ENCODE measurements at places on chromosomes 3 and 15.

DNA sequence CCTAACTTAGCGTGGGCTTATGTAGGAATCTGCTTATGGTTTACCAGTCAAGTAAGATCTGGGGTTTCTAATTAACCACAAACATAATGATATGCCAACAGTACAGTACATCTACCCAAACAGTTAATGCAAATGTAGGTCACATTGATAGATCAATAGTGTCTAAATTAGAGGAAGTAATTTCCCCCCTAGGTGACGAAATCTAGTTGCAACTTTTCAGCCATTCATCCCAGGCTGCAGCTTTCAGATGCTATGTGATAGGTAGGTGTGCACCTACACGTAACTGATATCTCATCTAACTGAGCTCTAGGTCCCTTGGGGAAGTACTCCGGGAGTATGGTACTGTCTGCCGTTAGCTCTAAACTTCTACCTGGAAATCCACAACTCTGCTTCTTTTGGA lies 57.2 kb downstream of the CRTC3 start:
- no peak for DNase-seq

DNA sequence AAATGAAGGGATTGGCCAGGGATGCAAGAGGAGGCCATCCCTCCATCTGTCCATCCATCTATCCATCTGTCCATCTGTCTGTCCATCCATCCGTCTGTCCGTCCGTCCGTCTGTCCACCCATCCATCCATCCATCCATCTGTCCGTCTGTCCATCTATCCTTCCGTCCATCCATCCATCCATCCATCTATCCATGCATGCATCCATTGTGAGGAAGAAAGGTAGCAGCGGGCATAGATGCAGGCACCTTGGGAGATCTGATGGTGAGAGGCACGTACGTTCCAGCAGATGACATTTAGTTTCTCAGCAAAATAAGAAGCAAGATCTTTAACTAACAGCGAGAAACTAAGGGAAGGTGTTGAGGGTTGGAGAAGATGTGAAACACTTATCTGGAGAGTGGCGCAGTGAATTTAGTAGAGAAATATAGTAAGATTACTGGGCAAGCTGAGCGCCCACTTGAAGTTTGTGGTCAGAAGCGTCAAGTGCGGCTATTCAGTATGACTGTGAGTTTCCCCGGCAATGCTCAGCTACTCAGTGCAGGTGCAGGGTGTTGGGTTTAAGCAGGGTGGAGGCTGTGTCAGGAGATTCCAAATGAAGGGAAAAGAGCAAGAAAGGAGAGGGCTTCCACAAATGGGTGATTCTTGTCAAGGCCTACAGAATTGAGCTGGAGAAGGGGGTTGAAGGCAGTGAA lies 22.4 kb upstream of the SRP14 start:
- DNase-seq = no peak

- DNase-seq = no peak
Observed at GRCh38 chr15:31502541-31503229, 176.1 kb downstream of the KLF13 start.

- DNase-seq = no peak
Observed at GRCh38 chr15:22969489-22969888, 10.7 kb downstream of the CYFIP1 start.

DNA sequence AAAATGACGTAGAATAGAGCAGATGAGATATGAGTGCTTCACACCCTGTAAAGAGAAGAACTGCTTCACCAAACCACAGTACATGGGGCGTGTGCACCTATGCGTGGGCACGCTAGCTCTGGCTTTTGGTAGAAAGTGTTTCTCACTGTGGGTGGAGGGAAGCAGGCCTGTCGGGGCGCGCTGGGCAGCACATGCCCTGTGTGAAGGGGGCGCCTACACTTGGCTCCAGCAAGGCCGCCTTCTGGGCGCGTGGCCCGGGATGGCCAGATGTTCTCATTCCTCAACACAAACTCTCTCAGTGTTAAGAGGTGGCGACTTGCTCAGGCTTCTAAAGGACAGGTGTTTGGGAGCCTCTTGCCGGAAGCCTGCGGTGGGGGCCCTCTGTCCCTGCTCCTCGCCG lies 90.0 kb downstream of the FBLN2 start:
- DNase-seq = no peak

GRCh38 chr3:114155370-114155821 lies 23.5 kb downstream of the DRD3 start:
- DNase-seq = no peak

DNA sequence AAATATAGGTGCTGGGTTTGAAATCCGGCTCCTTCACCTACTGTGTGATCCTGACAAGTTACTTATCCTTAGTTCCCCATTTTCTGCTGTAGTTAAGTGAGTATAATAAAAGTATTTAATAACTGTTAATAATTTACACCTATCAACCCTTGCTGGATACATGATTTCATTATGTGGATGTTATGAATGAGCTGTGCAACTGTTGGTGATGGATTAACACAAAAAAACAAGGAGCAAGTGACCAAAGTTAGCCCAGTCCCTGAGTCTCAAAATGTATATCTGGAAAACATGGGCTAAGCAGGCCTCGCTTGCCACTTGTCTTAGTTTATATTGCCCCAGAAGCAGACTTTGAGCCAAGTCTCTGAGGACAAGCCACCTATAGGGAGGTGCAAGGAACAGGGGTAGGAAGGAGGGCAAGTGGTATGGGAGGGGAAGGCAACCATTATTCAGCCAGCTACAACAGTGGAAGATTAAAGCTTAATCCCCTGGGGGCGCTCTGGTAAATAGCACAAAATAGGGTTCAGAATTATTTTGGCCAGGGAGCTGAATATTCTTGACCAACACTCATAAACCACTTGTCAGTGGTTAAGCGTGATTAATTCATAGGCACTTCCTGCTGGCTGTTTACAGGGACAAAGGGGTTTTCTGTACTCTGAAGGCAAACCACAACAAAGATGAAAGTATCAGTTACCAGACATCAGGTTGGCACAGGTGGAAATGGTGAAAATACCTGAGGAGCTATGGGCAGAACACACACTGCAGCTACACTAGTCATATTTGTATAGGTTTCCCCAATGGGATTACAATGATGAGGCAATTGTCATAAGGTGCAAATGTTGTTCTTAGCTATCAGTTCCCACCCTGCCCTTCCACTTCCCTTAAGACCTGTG lies 76.2 kb downstream of the TRIM42 start:
- no peak for DNase-seq

DNA sequence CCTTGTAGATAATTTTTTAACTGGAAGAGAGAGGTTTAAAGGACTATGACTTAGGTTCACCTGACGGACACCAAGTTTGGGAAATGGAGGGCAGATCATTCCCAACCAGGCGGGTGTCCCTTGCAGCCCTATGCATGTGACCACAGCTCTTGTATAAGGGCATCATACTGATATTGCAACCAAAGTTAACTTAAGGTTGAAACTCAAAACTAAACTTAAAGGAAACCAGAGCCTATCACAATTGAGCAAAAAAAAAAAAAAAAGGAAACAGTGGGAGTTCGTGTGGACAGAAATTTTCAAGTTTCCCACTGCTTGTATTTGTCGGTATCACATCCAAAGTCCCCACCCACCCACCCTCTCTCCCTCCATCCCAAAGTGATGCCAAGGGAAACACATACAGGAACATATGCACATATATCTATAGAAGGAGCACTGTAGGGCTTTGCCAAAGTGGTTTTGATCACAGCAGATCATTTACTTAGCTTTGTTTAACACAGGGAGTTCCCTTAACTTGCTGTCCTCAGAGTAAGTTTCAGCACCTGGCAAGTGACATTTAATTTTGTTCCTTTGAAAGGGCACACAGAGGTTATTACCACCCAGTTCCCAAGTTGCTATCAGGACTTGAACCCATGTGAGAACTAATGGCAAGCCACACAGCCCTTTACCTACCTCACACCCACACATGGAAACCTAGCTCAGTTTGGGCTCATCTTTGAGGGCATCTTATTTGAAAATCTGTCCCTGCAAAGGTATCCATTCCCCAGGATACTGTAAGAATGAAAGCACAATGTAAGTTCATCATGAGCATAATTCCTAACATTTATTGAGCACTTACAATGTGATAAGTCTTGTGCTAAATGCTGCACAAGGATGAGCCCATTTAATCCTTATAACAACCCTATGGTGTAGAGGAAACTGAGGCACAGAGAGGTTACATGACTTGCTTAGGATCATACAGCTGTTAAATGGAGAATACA lies 204.5 kb upstream of the CMC1 start:
- DNase-seq = no peak

DNA sequence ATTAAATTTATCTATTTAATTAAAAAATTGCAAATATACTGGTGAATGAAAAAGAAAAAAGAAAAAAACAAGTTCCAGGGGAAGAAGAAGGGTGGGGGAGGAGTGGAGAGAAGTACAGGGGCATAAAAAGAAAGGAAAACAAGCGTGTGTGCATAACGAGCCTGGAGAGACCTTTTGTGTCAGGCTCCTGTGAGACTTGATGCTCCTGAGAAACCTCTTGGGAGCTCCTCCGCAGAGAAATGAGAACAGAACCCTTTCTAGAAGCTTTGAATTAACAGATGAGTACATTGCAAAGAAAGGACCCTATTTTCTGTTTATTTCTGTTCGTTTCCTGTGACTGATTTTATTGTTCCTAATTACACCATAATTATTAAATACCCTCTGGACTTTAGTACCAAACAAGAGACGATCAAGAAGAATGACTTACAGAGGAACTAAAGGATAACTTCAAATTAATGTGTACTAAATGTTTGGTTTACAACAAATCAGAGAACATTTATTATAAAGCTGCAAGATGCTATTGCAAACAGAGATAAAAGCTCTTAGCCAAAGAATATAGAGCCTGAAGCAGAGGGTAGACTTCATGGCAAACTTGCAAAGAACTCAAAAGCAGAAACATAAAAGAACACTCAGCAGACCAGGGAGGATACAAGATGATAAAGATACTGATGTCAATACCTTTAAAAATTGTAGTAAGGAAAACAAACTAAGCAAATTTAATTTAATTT lies 74.7 kb downstream of the DPPA2 start:
- peak; percentile 27 for DNase-seq

DNA sequence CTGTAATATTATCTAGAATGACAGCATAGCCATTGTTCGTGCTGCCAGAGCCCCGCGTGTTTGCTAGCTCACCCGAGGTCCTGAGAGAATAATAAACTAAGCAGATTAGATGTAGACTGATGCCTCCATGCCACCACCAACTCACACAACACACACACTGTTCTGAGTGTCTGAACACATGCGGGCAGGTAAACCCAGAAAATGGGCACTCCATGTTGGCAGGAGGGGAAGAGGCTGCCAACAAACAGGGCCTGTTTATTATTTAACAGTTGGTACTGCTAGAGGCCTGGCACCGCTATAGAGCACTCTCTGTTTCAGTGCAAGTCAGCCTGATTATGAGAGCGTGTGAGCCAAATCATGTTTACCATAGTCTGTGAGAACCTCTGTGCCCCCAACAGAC lies 299.0 kb downstream of the ZBTB20 start:
- no peak for DNase-seq

- DNase-seq = no peak
Observed at GRCh38 chr3:154786724-154787123, 293.4 kb upstream of the MME start.

DNA sequence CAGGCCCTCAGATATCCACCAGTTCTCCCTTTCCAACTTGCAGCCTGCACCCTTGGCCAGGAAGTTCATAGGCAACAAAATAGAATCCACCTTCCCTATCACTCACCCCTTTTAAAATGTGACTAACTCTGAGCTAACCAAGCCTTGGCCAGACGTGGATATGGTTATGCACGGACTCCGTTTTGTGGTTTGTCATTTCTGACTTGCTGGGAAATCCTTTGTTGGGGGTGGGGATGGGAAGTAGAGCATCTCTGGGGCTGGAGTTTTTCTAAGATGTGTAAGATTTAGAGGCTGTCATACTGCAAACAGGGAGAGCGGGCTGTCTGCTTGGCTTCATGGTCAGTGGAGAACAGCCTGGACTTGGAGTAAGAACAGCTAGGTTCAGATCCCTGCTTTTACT lies 62.6 kb downstream of the SMAD3 start:
- no peak for DNase-seq

GRCh38 chr3:150635526-150635925 lies 32.4 kb downstream of the SELENOT start:
- DNase-seq = no peak

- DNase-seq = peak; percentile 0
Observed at GRCh38 chr3:147398813-147399534, 7.4 kb downstream of the ZIC4 start.

GRCh38 chr3:193452338-193452737 lies 73.8 kb upstream of the ATP13A5 start:
- no peak for DNase-seq

DNA sequence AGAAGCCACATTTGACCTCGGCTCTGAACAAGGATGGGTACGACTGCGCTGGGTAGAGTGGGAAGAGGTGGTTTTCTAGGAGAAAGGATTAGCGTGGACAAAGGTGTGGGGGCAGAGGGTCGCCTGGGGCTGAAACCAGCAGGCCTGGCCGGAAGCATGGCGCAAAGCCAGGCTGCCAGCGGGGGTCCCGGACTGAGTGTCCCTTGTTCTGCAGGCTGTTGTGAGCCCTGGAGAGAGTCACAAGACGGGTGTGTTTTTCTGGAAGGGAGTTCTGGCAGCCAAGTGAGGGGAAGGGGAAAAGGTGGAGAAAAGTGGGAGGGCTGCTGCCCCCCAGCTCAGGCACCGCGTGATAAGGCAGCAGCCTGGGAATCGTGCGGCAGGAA lies 98.5 kb upstream of the MEF2A start:
- no peak for DNase-seq

GRCh38 chr3:194396859-194397756 lies 2.0 kb downstream of the GP5 start:
- DNase-seq = peak; percentile 71

GRCh38 chr3:167777356-167777755 lies 41.8 kb downstream of the SERPINI1 start:
- no peak for DNase-seq

GRCh38 chr3:111926266-111926676 lies 52.6 kb upstream of the ABHD10 start:
- DNase-seq = no peak

DNA sequence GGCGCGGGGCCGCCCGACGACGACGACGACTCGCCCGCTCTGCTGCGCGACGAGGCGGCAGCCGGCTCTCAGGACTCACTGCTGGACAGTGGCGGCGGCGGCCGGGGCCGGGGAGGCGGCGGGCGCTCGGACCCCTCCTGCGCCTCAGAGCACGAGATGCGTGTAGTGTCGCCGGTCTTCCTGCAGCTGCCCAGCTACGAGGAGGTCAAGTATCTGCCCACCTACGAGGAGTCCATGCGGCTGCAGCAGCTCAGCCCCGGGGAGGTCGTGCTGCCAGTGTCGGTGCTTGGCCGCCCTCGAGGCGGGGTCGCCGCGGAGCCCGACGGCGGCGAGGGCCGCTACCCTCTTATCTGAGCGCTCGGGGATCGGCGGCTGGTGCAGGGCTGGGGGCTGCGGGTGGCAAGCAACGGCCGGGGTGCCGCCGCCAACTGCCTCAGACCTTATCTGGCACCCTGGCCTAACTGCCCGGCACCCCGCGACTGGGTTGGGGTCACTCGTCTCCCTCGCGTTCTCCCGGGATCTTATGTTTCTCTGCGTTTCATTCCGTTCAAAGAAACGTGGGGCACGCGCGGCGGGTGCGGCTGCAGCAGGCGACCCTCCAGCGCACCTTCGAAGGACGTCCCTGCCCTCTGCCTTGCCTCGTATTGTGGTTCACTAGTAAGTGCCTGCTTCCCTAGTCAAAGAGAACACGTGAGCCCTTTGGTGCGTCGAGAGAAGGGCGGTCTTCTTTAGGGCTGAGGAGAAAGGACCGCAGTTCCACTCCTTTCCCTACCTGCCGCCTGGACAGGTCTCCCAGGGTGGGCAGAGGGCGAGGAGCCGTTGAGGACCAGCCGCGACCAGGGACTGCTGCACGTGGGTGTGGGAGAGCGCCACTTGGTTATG lies 1.0 kb downstream of the C3orf80 start:
- peak; percentile 68 for DNase-seq
